Spinal cord (tissue), 10 donors: ENCODE measurements at places on chromosomes 2 and 18.
A peak's percentile ranks its signal among the peaks of the same experiment; 100 is the strongest.

DNA sequence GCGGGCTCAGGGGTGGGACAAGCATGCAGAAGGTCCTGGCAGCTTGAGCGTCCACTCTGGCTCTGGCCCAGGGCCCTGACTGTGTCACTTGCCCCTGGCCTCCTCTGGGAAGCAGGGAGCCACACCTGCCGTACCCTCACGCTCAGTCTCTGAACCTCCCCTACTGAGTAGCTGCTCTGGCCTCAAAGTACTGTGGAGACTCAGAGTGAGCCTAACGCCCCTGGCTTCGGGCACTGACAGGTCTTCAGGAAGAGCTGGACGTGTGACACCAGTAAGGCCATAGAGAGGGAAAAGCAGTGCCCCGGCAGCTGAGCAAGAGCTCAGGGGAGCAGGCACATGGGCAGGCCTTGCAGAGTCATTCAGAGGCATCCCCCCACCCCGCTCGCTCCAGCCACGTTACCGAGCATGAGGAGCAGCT, 73.3 kb downstream of the SFXN5 start:
- DNase-seq: no peak

GRCh38 chr2:6017736-6018286, 325.6 kb downstream of the SOX11 start:
- DNase-seq: peak; percentile 9

DNA sequence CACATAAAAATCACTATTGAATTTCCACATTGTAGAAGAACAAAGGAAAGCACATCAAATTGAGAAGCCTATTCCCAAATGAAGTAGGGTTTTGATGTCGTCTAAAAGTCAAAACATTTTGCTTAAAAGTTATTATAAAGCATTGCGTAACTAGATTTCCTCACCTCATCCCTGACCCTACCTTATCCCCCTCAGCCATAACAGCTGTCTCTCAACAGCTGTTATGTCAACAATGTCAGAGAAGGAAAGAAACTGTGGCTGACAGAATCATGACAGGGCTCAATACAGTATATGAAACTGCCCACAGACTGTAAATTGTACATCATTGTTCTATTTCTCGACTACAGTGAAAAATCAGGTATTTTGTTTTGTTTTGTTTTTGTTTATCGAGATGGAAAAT, 63.0 kb upstream of the ACVR1C start:
- no peak for DNase-seq

DNA sequence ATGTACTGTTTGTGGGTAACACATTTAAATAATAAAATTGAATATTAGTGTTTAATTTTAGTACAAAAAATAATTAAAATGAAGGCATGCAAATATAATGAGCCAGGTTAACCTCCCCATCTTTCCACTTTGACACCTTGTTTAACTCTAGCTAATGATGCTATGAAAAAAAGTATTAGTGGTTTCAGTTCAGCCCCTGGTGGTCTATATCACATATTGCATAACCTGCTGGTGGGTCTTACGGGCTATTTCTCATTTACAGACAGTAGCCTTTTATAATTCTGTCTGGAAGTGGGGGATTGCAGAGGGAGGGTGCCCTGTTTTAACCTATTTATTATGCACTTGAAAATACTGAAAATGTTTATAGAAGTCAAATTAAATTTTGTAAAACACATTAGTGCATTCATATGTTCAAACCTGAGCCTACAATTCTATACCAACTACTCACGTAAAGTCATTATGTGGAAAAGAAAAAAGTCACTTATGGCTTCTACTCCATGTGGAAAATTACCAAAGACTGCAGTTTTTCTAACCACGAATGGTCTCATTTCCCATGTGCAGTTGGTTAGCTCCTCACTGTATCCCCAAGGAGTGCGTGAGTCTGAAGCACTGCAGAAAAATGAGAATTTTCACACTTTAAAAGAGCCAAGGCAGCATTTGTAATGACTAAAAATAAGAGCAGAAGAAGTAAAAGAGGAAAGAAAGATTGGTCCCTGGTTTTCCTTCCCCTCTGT, 381.0 kb downstream of the MTX2 start:
- DNase-seq: no peak
